ENCODE measurements at places on chromosomes 6 and 20. TPM values are rescaled to one million over a fixed set of nuclear protein-coding genes. Genes with fewer than 3 reads are reported as not detected.

DNA sequence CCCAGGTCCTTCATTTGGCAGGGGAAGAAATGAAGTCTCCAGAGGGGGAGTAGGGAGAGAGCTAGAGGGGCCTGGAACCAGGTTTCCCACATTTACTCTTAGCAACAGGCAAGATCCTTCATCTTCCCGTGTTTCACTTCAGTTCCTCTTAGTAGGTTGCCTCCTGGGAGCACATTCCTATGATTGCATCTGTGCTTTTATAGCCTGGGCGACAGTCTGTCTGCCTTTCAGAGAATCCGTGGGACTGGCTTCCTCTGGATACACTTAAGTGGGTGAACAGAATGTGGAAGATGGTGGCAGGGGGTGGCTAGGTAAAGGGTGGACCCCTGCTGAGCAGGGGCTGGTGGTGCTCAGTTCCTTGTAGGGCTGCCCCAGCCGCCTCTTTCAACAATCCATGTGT is 33.4 kb downstream of the STK35 start:
- no peak for DNase-seq

DNA sequence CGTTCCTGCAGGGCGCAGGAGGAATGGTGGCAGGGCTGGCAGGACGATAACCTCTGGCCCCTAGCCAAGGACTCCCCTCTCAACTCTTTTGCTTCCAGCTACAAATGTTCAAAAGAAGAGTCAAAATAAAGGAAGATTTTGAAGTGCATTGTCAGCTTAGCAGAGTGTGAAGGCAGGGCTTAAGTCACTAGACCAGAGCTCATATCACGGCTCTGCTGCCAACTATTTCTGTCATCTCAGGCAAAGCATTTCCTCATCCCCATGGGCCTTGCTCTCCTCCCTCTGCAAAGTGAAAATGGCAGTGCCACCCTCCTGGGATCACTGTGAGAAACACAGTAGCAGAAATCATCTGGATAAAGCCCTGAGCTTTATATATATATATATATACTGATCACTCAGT is 36.7 kb downstream of the CFAP61 start:
- DNase-seq: no peak

DNA sequence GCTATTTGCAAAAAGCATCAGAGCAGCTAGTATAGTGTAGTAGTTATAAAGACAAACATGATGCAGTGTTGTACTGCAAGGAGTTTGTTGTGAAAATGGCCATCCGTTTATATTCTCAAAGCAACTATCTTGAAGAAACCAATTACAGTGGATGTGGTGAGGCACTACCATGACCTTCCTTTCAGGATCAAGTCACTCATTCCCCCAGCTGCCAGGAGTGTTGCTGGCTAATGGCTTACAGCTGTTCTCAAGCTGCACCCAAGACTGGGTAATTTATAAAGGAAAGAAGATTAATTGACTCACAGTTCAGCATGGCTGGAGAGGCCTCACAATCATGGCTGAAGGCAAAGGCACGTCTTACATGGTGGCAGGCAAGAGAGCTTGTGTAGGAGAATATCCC is 29.0 kb downstream of the ADGRF4 start:
- DNase-seq: no peak

Gene NFATC2
- 0.39 TPM for total RNA-seq

Gene FILIP1
- total RNA-seq: 3.7 TPM

Gene NT5DC1
- total RNA-seq: 19.8 TPM
